Stimulated activated naive B cell treated with anti-CD40 and anti-IgM and Interleukin-4, amounts not matched to agents 10 μg/mL and 1 μg/mL and 100 μg/mL, for 72 hours (primary cell): ENCODE measurements at places on chromosomes 7 and 10.
A peak's percentile ranks its signal among the peaks of the same experiment; 100 is the strongest.

GRCh38 chr10:81953420-81953819 lies 78.4 kb downstream of the NRG3 start:
- no peaks in the 10 kb centered on the region for H3K36me3 ChIP-seq
- H3K4me1 ChIP-seq = no peaks in the 10 kb centered on the region
- H3K27me3 ChIP-seq = no peaks in the 10 kb centered on the region

- no peaks in the 10 kb centered on the region for H3K36me3 ChIP-seq
- DNase-seq = no peak
- H3K4me1 ChIP-seq = no peaks in the 10 kb centered on the region
- no peak overlapping the region for H3K4me3 ChIP-seq
These were observed 43.2 kb downstream of the PTPRZ1 start for GRCh38 chr7:121916211-121916610.

DNA sequence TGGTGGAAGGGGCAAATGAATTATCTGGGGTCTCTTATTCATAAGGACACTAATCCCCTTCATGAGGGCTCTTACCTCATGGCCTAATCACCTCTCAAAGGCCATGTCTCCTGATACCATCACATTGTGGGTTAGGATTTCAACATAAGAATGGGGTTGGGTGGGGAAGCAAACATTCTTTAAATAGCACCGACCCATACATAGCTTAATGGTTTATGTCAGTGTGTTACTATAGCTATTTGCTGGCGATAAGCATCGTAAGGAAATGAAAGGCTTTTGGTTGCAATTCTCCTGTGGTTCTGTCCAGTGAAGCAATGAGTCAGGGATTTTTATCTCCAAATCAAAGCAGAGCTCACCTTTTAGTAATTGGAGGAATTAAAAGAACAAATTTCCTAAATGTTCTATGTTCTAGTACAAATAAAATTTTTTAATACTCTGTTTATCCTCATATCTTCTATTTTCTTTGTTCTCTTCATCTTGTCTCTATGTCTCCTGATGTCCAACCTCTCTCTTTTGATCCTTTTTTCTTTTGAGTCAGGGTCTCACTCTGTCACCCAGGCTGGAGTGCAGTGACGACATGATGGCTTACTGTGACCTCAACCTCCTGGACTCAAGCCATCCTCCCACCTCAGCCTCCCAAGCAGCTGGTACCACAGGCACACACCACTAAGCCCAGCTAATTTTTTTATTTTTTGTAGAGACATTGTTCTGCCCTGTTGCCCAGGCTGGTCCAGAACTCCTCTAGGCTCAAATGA lies 57.0 kb upstream of the GLCCI1 start:
- H3K36me3 ChIP-seq = peaks cover 20% of the 10 kb centered on the region
- H3K27me3 ChIP-seq = no peaks in the 10 kb centered on the region
- H3K4me3 ChIP-seq = no peak overlapping the region
- H3K4me1 ChIP-seq = peaks cover 21% of the 10 kb centered on the region
- no peak for DNase-seq

DNA sequence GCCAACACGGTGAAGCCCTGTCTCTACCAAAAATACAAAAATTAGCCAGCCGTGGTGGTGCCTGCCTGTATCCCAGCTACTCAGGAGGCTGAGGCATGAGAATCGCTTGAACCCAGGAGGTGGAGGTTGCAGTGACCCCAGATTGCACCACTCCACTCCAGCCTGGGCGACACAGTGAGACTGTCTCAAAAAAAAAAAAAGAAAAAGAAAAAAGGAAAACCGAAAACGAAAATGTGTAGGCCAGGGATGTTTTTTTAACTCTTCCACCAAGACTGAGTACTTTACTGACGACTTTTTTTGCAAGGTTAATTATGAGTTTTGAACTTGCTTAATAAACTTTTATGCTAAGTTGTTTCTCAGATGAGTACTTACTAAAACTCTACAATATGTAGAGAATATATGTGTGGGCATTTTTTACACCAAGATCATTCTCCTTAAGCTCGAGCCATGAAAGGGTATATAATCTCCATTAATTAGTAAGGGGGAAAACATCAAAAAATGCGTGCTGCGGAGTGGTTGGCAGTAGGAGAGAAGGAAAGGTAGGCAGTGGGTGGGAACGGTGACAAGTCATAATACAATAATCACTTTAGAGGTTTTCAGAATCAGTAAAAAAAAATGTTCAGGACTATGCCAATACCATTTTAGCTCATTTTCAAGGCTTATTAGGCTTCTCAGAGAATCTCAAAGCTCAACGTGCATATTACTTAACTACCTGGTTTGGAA lies 8.6 kb upstream of the ADRB1 start:
- DNase-seq = no peak
- H3K27ac ChIP-seq = no peak overlapping the region
- H3K36me3 ChIP-seq = no peaks in the 10 kb centered on the region
- peak overlapping the region; percentile 67 for H3K4me3 ChIP-seq

- no peak for DNase-seq
- H3K4me3 ChIP-seq = no peak overlapping the region
- no peaks in the 10 kb centered on the region for H3K27me3 ChIP-seq
- H3K27ac ChIP-seq = no peak overlapping the region
- H3K4me1 ChIP-seq = no peaks in the 10 kb centered on the region
These were observed 305.9 kb upstream of the MGMT start for GRCh38 chr10:129161150-129161549.

DNA sequence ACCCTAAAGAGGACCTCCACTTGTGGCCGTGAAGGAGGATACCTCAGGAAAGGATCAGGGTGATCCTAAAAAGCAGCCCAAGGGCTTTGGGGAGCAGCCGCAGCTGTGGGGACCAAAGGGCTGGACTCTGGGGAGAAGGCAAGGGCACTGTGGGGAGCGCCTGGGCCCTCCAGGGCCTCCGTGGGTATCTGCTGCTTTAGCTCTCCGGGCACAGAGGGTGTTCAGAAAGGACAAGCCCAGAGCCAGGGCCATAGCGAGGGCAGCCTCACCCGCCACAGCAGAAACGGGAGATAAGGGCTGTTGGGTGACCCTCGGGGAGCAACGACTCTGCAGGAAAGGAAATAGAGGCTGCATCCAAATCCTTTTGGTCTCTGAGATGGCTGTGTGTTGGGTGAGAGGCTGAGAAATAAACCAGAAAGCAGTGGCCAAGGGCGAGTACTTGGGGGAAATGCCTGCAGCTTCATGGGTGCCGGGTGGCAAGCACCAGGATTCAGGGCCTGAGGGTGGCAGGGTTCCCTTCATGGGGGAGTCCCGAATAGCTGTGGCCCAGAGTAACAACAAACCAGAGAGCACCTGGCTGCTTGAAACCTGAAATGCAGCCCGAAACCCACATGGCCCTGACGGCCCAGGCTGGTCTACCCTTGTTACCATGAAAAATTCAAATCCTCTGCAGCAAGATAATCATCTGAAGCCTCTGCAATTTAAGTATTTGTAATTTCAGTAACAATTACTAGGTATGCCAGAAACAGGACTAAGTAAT lies 95.2 kb downstream of the VIPR2 start:
- no peak overlapping the region for H3K27ac ChIP-seq
- no peaks in the 10 kb centered on the region for H3K36me3 ChIP-seq
- no peak for DNase-seq
- H3K27me3 ChIP-seq = no peaks in the 10 kb centered on the region
- H3K4me1 ChIP-seq = no peaks in the 10 kb centered on the region
- H3K4me3 ChIP-seq = no peak overlapping the region

GRCh38 chr7:18363751-18364380 lies 131.7 kb upstream of the HDAC9 start:
- H3K36me3 ChIP-seq = peaks cover 5% of the 10 kb centered on the region
- no peak overlapping the region for H3K4me3 ChIP-seq
- H3K27me3 ChIP-seq = no peaks in the 10 kb centered on the region
- H3K4me1 ChIP-seq = peaks cover 8% of the 10 kb centered on the region
- DNase-seq = no peak

DNA sequence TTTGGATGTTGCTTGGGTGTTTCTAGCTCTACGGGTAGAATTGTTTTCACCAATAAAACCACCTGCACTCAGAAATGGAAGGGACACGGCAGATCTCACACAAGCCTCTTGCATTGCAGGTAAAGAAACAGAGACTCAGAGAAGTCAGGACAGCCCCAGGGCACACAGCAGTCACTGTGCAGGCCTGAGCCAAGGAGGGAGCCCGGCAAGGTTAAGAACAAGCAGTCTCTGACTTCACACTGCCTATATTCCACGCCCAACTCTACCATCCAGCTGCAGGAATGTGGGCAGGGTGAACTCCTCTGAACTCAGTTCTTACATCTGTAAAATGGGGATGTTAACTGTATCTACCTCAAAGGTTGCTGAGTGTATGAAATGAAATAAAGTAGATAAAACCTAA lies 15.4 kb downstream of the CHST15 start:
- no peak overlapping the region for H3K27ac ChIP-seq
- no peak overlapping the region for H3K4me3 ChIP-seq
- peaks cover 80% of the 10 kb centered on the region for H3K4me1 ChIP-seq
- DNase-seq = no peak
- peaks cover 2% of the 10 kb centered on the region for H3K36me3 ChIP-seq

DNA sequence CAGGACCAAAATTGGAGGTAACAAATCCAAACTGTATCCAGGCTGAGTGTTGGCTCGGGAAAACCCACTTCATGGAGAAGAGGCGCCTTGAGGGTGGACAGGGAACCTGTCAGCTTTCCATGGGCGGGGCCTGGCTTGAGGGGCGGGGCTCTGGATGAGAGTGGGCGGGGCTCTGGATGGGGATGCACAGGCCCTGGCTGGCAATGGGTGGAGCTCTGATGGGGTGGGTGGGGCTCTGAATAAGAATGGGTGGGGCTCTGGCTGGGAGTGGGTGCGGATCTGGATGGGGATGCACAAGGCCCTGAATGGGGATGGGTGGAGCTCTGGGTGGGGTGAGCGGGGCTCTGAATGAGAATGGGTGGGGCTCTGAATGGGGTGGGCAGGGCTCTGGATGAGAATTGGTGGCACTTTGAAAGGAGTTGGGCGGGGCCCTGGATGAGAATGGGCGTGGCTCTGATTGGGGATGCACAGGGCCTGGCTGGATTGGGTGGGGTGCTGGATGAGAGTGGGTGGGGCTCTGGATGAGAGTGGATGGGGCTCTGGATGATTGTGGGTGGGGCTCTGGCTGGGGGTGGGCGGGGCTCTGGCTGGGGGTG lies 96.6 kb upstream of the NPTX2 start:
- peaks cover 7% of the 10 kb centered on the region for H3K27me3 ChIP-seq
- no peak overlapping the region for H3K27ac ChIP-seq
- no peak overlapping the region for H3K4me3 ChIP-seq
- no peak for DNase-seq

DNA sequence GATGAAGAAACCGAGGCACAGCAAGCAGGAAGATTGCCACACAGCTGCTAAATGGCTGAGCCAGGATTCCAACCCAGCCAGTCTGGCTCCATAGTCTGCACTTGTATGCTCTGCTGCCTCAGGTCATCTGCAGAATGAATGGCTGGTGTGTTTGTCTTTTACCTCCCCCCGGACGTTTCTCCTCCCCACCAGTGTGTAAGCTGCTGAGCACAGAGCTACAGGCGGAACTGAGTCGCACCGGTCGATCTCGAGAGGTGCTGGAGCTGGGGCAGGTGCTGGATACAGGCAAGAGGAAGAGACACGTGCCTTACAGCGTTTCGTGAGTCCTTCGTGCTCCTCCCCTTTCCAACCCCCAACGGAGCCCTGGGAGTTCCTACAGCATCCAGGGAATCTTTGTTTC lies 2.6 kb downstream of the CNPY4 start:
- H3K27ac ChIP-seq = no peak overlapping the region
- no peak for DNase-seq
- no peaks in the 10 kb centered on the region for H3K27me3 ChIP-seq
- H3K36me3 ChIP-seq = peaks cover 7% of the 10 kb centered on the region

DNA sequence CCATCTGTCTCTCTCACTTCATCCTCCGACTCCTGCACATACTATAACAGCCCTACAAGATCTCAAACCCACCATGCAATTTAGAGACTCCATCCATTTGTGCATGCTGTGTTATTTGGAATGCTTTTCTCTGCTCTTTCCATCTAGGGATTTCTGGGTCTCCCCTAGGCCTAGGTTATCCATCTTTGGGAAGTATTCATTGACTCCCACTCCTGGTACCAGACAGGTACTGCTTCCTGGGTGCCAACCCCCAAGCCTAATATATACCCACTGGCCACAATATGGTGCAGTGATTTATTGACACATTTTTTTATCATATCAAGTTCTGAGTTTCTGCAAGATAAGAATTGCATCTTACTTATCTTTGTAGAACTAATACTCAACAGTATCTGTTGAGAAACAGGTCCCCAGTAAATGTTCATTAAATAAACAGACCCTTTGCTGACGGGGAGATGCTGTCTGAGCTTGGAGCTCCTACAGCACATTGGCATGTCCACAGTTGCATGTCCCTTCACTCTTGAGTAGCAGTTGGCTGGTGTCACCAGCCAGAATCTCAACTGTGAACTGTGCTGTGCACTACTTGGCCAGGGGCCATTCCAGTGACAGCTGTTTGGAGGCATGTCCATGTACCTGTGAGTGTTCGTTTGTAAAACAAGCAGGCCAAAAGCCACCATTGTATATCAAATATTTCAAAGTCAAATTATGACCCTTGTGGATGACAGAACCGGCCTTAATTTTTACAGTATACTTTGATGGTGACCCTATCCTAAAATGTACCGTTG lies 223.3 kb upstream of the NFE2L3 start:
- no peak for DNase-seq
- H3K27ac ChIP-seq = no peak overlapping the region
- H3K27me3 ChIP-seq = peaks cover 56% of the 10 kb centered on the region
- H3K4me1 ChIP-seq = no peaks in the 10 kb centered on the region
- peaks cover 4% of the 10 kb centered on the region for H3K36me3 ChIP-seq

GRCh38 chr7:116501425-116502167 lies 2.1 kb downstream of the CAV2 start:
- H3K4me1 ChIP-seq = peaks cover 17% of the 10 kb centered on the region
- H3K27ac ChIP-seq = no peak overlapping the region
- H3K4me3 ChIP-seq = no peak overlapping the region
- no peak for DNase-seq
- H3K27me3 ChIP-seq = peaks cover 55% of the 10 kb centered on the region

DNA sequence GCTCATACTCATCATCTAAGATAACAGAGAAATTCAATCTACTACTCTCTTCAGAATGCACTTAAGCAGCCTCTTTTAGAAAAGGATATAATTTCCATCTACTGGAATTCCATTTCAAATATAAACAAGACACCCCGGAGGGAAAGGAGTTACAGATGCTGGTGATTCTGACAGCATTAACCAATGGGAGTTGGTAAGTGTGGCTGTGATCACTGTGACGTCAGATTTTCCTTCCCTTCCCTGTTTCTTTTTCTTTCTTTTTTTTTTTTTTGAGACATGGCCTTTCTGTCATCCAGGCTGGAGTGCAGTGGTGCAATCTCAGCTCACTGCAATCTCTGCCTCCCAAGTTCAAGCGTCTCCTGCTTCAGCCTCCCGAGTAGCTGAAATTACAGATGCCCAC lies 106.6 kb downstream of the ACTR3B start:
- no peaks in the 10 kb centered on the region for H3K27me3 ChIP-seq
- H3K36me3 ChIP-seq = peaks cover 24% of the 10 kb centered on the region
- H3K4me3 ChIP-seq = no peak overlapping the region
- no peak overlapping the region for H3K27ac ChIP-seq
- peaks cover 9% of the 10 kb centered on the region for H3K4me1 ChIP-seq

- no peak overlapping the region for H3K27ac ChIP-seq
- H3K36me3 ChIP-seq = no peaks in the 10 kb centered on the region
- peaks cover 5% of the 10 kb centered on the region for H3K4me1 ChIP-seq
- no peak for DNase-seq
- no peaks in the 10 kb centered on the region for H3K27me3 ChIP-seq
These were observed 80.3 kb downstream of the SPDYE5 start for GRCh38 chr7:75572396-75572795.

- H3K4me3 ChIP-seq = no peak overlapping the region
- DNase-seq = no peak
- peaks cover 20% of the 10 kb centered on the region for H3K4me1 ChIP-seq
- H3K36me3 ChIP-seq = peaks cover 12% of the 10 kb centered on the region
These were observed 9.9 kb downstream of the ARHGAP22 start for GRCh38 chr10:48594803-48595538.
